ENCODE measurements at places on chromosomes 4 and X.

DNA sequence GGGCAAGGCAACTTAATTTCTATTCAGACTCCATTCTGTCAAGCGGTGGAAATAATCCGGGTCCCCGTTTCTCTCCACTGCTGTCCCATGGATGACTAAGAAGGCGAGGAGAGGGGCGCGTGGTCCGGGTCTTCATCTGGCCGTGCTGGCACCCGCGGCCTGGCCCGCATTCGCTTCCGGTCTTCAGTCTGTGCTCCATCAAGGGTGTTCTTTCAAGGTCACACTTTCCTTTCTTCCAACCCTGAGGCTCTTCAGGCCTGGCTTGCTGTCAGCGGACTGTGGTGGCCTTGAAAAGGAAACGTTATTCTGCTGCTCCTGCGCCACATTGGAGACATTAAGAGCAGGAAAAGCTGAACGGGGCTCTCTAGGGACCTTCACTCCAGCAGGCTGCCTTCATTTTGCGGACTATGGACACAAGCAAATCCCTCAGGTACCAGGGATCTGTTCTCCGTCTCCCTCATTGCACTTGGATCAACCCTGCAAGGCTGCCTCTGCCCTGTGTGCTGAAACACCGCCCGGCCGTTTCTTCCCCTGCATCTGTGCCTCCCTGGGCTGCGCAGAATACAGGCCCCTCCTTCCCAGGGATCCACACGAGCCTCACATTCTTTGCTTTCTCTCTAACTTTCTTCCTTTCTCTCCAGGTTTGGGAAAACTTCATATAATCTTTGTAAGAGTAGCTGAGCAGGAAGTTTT, 5.7 kb upstream of the SLC25A4 start:
- no peak for DNase-seq

- DNase-seq, result no peak
Measured at GRCh38 chr4:174697202-174697601, 131.8 kb downstream of the GLRA3 start.

GRCh38 chr4:40281913-40282312, 53.2 kb upstream of the CHRNA9 start:
- DNase-seq, result no peak

DNA sequence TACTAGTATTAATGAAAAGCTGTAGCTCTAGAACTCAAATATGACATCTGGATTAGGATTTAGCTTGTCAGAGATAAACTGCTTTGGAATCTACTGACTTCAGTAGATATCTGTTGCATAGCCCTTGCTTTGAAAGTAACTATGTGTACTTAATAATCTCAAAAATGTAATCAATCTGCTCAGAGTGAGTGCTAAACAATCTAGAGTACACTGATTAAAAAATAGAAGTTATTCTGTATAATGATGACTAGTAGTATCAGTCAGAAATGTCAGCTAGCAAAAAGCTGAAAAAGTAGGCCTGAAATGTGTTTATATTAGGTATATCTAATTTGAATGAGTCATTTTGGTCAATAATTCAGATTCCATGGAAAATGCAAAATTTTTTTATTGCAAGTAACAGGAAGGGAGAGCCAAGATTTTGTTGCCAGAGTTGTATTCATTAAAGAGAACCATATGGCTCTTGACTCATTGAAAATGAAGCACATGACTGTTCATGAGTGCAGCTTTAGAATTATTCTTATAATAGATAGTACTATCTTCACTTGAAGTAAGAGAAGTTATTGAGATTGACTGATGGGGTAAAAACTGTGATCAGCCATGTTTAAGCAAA, 20.0 kb downstream of the CLCN3 start:
- no peak for DNase-seq

GRCh38 chr4:187309456-187309855, 585.8 kb upstream of the FAT1 start:
- DNase-seq, result no peak

DNA sequence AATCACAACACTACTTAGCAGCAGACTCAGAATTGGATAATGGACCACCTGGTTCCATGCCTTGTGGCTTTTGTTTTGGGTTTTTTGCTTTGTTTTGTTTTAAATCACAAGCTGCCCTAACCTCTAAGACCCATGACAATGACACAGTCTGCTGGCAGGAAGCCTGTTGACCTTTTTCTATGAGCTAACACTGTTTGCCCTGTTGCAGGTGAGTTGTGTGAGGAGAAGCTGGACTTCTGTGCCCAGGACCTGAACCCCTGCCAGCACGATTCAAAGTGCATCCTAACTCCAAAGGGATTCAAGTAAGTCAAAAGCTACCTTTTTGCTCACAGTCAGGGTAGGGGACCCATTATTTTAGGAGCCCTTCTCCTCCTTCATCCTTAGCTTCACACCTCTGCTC, 110.8 kb upstream of the PACRGL start:
- no peak for DNase-seq

DNA sequence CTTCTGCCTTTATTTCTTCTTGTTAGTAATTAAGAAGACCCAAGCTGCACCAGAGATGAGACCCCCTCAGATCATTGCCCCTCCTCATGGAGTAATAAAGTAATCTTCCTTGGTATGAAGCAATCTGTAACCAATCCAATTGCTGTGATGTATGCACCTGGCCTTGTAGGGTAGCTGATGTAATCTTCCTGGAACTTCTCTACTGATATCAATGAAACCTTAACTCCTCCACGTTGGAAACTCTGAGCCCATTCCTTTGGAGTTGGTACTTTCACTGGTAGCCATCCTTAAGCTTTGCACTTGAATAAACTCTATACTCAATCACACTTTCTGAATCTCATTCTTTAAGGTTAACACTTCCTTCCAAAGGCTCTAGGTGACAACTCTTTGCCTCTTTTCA, 31.6 kb upstream of the NSG1 start:
- no peak for DNase-seq

DNA sequence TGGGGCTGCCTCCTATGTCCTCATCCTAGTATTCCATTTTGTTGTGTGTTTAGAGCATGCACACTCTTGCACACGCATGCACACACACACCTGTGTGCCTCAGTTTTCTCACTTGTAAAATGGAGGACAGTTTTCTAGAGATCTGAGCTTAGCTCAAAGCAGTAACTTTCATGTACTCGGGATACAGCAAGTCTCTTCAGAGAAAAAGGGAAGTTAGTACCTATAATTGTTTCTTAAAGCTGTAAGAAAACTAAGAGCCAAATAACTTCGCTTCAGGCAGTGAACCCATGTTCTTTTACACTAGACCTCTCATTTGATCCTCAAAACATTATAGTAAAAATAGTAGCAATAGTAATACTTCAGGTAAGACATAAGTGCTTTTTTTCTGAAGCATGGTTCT, 49.6 kb downstream of the KIT start:
- DNase-seq, result no peak

DNA sequence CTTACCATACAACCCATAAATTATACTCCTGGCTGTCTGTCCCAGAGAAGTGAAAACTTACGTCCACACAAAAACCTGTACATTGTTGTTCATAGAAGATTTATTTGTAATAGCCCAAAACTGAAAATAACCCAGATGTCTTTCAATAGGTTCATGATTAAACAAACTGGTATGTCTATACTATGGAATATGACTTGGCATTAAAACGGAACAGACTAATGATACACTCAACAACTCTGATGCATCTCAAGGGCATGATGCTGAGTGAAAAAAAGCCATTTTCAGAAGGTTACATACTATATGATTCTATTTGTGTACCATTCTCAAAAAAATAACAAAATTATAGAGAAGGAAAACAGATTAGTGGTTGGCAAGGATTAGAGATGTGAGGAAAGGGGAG, 11.6 kb upstream of the MND1 start:
- no peak for DNase-seq

- DNase-seq, result no peak
Measured at GRCh38 chr4:18749391-18749790, 727.8 kb upstream of the LCORL start.

GRCh38 chrX:107741404-107741790, 34.2 kb downstream of the TSC22D3 start:
- DNase-seq, result no peak

GRCh38 chr4:101230801-101231426, 116.4 kb downstream of the PPP3CA start:
- DNase-seq, result no peak

GRCh38 chrX:54181202-54181953, 1.7 kb downstream of the FAM120C start:
- DNase-seq, result no peak

GRCh38 chr4:126405369-126405982, 1090.7 kb downstream of the FAT4 start:
- peak; percentile 12 for DNase-seq

DNA sequence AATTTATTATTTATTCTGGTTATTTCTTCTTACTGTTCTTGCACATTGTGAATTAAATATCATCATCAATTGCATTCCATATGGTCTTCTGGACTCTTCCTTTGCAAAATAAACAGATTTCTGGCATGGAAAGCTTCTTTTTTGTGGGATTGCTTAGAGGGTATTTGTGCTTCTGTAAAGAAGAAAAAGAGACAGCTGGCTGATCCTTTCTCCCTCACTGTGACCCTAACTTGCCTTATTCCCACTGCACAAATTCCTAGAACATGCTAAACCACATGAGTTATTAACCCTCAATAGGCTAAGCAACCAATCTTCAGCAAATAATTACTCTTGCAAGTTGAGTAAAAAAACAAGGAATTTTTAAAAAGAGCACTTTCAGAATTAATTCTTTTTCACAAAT, 23.8 kb upstream of the LRCH2 start:
- no peak for DNase-seq

DNA sequence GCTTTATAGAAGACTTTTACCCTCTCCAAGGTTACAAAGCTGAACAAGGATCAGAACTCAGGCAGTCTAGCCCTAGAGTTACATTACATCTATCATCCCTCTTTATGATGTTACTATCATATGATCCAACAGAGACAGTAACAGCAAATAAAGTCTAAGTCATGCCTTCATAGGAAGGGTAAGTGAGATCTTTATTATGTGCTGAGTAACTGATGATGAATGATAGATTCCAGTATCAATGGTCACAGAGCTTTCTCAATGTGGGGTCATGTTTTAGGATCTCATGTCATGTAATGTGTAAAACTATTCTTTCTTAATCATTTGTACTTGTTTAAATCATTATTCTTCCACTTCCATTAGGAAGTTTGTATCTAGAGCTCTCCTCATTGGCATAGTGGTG, 22.8 kb downstream of the ELOVL6 start:
- DNase-seq, result no peak

DNA sequence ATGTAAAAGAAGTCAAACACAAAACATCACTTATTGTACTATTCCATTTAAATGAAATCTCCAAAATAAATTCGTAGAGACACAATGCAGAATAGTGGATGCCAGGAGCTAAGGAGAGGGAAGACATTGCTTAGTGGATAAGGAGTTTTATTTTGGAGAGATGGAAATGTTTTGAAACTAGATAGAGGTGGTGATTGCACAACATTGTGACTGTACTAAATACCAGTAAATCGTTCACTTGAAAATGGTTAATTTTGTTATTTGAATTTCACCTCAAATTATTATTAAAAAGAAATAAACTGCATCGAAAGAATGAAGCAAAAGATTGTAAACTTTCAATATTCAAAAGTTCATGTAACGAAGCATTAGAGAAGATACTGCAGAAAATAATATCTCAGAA, 9.7 kb upstream of the ACSL4 start:
- no peak for DNase-seq

DNA sequence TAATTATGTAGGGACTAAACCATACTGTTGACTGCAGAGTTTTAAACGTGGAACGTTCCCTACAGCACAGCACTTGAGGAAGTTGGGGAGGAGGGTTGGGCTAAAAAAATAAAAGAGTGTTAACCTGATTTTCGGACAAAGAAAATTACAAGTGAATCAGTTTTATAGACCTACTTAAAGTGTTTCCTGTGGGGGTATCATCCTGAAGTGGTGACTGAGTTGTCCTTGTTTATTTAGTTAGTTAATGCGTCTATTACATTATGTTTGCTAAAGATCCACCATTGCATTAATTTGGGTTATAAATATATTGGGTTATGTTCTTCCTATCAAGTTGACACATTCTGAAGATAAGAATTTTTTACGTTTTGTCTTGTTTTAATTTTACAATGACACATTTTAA, 14.7 kb downstream of the UNC5C start:
- DNase-seq, result no peak

GRCh38 chr4:182015893-182016292, 227.3 kb upstream of the TENM3 start:
- no peak for DNase-seq

DNA sequence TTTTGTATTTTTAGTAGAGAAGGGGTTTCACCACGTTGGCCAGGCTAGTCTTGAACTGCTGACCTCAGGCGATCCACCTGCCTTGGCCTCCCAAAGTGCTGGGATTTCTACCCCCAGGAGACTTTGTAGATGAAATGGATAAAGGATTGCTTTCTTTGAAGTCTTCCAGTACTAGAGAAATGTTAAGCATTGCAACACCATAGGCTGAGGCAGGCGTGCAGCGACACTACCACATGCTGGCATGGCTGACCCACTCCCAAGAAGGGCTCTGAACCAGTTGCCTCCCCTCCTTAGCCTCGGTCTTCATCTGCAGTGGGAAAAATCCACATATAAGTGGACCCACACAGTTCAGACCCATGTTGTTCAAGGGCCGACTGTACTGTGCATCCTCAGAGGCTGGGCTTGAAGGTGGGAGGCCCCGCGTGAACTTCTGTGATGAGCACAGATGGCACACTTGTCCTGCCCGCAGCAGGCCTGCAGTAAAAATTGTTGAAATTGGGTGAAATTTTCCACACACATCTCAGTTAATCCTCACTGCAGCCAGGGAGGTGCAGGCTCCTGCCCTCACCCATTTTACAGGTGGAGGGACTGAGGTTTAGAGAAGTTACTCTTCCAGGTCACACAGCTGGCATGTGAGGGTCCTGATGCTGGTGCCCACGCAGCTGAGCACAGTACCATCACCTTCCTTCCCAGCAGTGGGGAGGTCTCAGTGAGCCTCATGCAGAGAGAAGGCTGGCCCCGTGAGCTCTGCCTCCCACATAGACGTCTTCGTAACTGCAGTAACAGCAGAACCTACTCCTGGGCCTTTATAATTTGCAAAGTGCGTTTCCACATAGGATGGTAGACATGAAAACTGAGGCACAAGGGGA, 35.5 kb downstream of the HTRA3 start:
- no peak for DNase-seq

DNA sequence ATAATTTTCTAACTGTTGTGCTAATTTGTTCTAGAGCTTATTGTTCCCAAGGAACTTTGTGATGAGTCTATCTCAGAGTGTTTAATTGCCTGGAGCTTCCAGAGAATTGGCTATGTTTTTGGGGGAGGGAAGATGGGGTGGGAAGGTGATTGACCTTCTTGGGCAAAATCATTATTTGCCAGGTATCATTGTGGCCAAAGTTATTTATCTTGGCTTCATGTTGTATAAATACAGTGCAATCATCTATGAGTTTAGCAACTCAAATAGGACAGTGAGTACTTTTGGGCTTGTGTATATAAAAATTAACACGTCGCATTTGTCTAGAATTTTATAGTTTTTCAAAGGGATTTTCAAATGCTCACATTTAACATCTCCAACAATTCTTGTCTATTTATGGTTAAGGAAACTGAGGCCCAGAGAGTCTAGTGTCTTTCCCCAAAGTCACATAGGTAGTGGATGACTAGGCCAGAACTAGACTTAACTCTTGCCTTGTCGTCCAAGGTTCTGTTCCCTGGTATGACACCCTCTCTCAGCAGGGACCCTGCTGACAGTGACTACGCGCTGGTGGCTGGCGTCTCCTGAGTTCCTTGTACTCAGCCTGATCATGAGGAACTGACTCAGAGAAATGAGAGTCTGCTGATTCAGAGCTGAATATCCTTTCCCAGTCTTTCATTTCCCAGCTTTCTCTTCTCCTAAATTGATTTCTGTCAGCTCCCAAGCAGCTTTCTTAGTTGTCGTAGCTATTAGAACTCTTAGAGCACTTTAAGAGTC, 27.7 kb downstream of the FNIP2 start:
- DNase-seq, result no peak

Measured in activated CD4-positive, alpha-beta T cell treated with anti-CD3 and anti-CD28 coated beads, Interleukin-10, Interleukin-2, amounts not matched to agents 100 ng/mL and 50 ng/mL, durations not matched to agents 16 hours and 8 hours (primary cell).